ENCODE measurements at places on chromosomes 7 and 10.

- DNase-seq, result no peak
Observed at GRCh38 chr7:140509789-140510188, 30.5 kb upstream of the MKRN1 start.

GRCh38 chr7:73645643-73646174 is 21.4 kb upstream of the MLXIPL start:
- no peak for DNase-seq

GRCh38 chr7:127587663-127588018 is 570 bp upstream of the ARF5 start:
- no peak for DNase-seq

GRCh38 chr7:132354527-132354926 is 221.7 kb downstream of the PLXNA4 start:
- no peak for DNase-seq

GRCh38 chr7:29987811-29988317 is 1.7 kb downstream of the SCRN1 start:
- DNase-seq, result peak; percentile 69

DNA sequence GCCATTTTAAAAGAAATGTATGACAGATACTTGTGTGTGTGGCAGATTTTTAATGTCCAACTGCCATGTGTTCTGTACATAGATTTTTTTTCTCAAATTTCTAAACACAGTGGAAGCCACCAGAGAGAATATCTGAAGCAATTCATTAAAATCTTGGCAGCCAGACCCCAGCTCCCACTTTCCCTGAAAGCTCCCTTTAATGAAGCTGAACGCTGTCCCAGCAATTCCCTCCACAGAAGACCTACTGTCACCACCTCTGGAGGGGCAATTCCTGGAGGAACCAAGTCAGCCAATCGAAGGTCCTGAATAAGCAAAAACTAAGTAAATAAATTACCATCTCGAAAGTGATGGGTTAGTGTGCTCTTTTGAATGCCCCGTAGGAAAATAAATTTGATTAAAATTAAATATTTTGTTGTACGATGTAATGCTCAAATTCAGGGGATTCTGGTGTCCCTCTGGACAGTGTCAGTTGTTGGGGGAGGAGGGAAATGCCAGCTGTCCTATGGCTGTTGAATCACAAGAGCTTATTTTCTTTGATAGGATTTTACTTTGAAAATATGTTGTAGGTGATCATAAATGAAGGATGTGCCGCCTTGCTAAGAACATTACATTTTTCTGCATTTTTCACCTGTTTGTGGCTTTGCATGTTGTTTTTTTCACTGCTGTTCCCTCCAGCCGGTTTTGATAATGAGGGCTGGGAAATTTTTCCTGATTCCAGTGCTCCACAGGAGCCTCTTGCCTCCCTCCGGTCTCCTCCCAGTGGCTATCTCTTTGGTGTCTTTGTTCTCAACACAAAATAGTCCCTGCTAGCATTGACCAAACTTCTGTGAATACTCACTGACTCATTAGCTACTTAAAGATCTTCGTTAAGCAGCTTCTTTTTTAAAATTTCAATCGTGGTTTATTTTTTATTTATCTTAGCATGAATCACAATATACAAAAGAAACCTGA is 9.2 kb upstream of the GSAP start:
- peak; percentile 53 for DNase-seq

DNA sequence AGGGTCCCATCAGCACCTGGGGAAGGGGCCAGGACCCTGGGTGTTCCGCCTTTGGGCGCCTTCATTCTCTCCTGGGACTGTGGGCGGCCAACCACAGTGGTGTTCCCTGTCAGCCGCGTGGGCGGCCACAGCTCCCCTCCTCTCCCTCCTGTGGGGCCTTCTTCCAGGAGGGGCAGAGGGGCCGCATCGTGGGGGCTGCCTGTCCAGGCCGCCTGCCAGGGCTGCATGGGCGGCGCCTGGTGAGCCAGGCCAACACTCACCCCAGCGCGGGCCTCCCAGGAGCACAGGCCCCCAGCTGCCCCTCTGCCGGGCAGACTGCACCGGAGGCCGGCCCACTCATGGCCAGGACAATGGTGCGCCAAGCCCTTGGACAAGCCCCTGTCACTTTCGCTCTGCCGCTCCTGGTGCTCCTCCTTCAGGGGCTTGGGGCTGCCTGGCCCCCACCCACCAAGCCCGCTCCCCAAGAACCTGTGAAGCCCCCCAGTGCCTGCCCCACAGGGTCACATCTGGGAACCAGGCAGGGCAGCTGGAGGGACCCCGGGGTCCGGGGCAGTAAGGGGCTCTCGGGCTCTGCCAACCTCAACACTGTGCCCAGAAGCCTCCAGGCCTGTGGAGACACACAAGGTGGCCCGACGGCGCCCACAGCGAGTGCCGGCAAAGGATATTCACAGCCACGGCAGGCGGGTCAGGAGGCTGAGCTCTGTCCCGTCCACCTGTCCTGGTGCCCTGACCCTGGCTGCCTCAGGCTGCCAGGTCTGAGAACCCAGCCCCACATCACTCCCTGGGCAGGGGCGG is 42.8 kb downstream of the AP5Z1 start:
- no peak for DNase-seq

- no peak for DNase-seq
Observed at GRCh38 chr10:59004392-59004791, 172.1 kb upstream of the PHYHIPL start.

DNA sequence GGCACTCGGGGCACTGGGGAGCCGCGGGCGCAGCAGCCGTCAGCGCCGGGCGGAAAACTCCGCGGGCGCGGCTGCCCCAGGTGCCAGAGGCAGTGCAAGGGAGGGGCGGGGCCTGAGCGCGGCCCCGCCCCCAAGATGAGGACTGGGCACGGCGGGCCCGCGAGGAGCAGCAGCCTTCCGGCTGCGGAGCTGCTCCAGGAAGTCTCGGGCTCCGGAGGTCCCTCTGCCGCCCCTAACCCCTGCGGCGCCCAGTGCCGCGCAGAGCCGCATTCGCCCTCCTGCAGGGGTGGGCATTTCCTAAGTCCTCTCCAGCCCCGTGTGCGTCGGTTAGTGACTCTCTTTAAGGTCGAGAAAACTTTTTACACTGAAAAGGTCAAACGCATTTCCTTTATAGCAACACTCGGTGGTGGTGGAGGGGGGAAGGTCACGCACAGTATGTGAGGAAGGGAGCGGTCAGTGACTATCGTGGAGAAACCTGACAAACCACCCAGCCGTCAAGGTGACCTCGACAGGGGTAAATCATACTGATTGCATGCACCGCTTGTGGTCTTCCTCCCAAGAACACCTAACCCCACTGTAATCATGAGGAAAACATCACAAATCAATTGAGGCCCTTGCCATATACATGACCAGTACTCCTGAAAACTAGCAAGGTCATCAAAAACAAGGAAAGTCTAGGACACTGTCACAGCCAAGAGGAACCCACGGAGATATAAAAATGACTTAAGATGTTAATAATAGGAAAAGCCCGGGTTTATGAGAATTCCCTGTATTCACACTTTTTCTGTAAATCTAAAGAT is at the start of gene ANXA11:
ANXA11 (minus strand) TSS at position 61 of the 800 bp plus-strand sequence. CDS start 32,676 bp downstream, outside the sequence.
- peak; percentile 78 for DNase-seq

DNA sequence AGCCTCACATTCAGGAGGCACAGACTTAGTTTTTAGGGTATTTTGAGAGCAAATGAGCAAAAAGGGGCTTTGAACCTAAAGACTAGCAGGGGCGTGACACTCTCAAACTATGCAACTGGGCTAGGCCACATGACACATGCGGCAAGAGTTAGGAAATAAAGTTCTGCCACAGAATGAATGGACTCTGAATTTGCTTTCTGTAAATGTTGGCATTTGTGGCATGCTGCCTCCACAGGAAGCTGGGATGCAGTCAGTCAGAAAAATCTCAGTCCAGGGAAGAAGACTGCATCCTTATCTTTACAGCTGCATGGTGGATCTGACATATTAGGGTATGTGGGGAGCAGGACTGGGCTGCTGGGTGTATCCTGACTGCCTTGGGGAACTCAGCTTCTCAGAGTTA is 181.0 kb downstream of the COBL start:
- DNase-seq, result no peak

- DNase-seq, result no peak
Observed at GRCh38 chr7:93198472-93198871, 27.8 kb downstream of the HEPACAM2 start.

DNA sequence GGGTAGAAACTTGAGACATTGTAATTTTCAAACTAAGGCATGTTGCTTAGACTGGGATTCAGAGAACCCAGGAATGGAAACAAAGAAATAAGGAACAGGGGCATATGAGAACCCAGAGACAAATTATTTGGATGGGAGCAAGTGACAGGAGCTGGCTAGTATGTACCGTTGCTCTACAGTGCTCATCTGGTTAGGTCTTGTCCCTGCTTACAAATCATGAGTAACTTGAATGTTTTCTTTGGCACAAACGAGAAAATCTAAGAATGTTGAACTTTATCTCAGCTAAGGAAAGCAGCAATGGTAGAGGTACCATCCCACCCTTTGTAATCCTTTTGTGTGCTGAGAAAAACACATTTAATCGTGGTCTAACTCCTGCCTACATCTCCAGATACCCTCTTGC is 116.0 kb upstream of the IMMP2L start:
- DNase-seq, result no peak

DNA sequence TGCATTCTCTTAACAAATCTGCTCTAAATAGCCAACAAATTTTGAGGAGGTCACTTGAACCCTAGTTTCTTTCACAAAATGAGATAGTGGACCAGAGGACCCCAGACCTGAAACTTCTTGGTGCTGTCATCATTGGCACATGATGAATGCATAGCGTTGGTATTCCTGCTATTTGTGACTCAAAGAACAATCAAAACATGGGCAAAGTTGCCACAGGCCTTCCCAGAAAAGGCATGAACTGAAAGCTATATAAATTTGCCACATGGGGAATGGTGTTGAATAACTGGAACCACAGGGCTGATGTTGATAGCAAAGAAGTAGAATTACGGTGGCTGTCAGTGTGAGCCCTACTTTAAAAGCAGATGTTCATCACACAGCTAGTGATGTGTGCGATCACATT is 219.9 kb upstream of the KMT2E start:
- DNase-seq, result no peak

- no peak for DNase-seq
Observed at GRCh38 chr10:59801171-59801570, 47.9 kb upstream of the MRLN start.

GRCh38 chr10:118209215-118209614 is 132.9 kb downstream of the FAM204A start:
- no peak for DNase-seq

GRCh38 chr7:27148756-27149641 is 1.4 kb upstream of the HOXA6 start:
- DNase-seq, result no peak

DNA sequence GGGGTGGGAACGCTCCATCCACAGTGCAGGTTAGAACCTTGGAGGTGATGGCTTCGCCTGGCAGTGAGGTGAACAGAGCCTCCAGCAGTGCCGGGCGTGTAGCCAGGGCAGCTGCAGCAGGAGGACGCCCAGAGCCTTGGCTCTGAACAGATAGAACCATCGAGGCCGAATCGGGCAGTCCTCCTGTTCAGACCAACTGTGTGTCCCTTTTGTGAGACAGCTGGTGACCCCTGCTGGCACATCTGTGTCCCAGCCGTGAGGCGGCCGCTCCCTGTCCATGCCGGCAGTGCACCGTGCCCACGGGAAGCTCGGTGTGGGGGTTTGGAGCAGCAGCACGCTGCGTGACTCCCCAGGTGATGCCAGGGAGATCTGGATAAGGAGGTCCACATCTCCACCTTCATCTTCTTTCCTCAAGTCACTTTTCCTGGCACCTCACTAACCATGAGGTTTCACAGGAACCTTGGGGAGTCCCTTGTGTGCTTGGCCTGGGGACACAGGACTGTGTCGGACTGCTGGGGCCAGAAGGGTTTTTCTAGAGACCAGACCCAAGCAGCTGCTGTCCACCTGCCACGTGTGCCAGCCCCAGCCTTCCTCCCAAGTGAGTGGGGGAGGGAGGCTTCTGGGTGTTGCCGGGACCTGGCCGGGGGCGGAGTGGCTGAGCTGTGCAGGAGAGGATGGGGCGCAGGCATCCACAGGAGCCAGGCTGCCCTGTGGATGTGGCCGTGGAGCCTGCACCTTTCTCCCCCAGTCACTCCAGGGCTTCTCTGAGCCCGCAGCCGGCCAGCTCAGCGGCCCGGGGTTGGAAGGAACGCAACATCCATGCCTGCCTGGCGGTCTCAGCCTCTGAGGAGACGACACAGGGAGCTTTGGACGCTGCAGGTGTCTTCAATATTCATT is 69.4 kb downstream of the DNAJB6 start:
- no peak for DNase-seq

GRCh38 chr7:65434307-65434706 is 60.7 kb downstream of the ZNF92 start:
- DNase-seq, result no peak

GRCh38 chr7:55438757-55439525 is 73.8 kb downstream of the LANCL2 start:
- DNase-seq, result no peak

- DNase-seq, result no peak
Observed at GRCh38 chr7:47392241-47392759, 189.6 kb downstream of the TNS3 start.

DNA sequence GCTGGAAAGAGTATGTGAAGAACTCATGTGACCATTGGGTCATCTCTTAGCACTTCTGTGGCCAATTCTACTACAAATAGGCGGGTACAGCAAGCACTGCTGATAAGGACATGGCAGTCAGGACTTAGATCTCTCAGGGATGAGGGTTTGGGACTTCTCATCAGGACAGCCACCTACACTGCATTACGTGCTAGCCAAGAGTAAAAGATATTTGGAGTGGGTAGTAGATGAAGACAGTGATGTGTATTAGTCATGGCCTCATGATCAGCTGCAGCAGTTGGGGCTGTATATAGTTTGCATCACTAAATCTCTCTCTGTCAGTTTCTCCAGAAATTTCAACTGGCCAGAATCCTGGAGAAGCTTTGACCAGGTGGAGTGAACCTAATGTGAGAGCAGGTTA is 9.2 kb downstream of the TAS2R60 start:
- no peak for DNase-seq

DNA sequence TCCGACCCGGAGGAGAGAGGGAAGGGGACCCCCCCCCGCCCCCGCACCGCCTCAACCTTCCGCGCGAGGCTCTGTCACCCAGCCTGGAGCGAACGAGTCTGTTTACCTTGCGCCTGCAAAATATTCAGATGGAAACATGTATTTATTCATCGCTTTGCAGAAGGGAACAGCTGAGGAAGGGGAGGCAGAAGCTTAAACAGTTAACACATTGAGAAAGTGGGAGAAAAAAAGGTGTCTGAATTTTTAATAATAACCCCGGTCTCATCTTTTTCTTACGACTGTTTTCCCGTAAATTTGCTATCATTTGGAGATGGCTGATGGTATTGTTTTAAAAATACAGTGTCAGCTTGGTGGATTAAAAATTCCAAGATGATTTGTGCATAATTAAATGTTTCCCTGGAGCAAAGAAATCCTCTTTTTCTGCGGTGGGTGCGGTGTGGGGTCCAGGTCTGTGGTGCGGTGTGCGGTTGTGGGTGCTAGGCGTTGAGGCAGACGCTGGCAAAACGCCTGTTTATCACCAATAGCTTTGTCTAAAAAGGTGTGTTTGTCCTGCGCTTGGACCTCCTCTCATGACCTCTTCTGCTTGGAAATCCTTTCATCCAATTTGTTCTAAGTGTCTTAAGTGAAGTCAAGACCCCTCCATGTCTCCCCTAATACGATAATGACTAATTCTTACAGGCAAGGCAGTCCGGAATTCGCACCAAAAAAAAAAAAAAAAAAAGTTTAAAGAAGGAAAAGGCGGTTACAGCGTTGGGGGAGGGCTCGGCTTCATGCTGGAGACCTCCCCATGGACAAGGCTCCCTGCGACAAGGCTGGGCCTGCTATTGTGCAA is 1.6 kb downstream of the UNCX start:
- DNase-seq, result no peak
